Fibroblast of mammary gland (primary cell): ENCODE measurements at places on chromosomes 7 and 10.

- no peak for DNase-seq
These were observed 72.1 kb upstream of the NANOS1 start for GRCh38 chr10:118957443-118957825.

DNA sequence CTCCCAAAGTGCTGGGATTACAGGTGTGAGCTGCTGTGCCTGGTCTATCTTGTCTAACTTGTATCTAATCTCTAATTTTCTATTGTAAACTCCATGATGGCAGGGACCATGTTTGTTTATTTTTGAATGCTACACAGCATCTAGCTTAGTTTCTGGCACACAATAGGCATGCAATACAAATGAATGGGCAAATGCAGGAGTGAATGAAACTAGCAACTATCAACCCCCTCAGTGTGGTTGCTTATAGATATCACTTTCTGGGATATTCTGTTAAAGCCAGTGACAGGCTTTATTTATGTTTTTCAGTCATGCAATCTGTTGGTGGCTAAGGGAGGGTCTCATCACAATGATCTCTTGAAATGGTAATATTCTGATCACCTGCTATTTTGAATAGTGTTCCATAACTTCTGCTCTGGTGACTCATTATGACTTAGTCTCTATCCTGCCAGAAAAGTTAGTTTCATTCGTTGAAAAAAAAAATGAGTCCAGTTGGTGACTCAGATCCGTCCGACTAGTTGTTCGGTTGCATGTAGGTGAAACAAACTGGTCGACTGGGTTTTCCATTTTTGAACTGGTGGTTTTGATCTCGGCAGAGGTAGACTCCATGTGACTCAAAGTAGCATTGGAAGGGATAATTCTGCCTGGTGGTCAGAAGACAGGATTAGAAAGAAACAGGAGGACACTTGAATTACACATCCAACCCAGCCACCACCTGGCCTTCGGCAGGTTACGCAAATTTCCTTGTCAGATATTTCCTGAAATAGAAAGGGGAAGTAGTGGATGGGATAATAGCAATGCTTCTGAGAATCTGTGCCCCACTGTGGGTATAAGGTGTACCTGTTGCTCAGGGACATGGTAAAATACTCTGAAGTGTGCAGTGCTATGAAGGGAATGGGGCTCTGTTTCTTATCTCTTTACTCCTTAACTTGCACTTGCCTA, 76.8 kb downstream of the GATA3 start:
- DNase-seq = peak; percentile 5

DNA sequence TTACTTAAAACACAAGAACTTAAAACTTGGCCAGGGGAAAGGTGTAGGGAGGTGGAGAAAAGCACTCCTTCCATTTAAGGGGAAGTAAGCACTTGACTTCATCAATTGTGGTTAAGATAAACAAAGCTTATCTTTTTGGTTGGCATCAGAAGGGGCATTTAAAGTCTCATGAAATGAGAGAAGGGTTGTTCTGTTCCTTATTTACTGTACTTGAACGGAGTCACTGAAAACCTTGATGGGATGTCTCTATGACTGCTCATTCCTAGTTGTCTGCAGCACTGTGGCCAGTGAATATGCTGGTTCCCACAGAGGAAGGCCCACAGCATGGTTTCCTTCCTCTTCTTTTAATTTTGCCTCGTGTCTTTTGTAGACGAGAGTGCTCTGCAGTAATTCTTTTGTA, 229.3 kb downstream of the AUTS2 start:
- DNase-seq = no peak

DNA sequence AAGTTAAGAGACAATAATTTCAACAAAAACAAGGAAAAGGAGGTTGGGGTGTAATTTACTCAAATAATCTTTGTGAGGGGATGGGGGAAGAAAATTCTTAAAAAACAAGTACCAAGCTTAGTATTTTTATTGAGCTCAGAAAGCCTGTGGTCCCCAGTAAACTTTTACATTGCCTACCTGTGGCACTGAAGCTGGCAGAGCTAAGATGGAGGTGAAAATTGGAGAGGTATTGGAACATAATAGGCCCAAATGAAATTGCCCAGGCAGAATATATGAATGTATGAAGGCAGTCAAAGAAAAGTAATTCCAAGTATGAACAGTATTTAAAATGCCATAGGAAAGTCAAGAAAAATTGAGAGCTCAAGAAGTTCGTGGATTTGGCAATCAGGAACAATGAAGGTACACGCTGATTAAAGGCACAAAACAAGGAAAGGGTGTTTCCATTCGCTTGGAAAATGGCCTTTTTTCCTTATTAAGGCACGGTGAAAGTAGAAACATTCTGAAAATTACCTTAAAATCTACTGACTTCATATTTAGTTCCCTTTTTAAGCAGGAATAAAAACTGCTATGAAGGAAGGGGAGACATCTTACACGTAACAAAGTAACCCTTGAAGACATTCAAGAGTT, 3.4 kb upstream of the KMT2E start:
- DNase-seq = no peak

DNA sequence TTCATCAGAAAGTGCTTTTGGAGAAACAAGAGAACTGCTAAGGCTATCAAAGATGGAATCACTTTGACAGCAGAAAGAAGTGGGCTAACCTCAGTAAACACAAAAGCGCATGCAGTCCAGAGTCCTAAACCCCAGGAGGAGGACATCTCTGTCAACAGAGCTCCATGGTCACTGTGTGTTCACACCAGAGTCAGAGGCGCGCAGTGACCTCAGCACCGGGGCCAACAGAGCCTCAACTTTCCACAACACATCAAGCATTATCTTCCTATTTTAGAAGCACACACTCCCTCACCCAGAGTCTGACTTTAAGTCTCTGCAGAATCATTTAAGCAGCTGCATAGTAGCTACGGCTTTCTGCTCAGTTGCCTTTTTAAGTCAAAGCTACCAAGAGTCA, 195.3 kb downstream of the DIP2C start:
- no peak for DNase-seq
